ENCODE measurements at places on chromosomes 16 and 17.

DNA sequence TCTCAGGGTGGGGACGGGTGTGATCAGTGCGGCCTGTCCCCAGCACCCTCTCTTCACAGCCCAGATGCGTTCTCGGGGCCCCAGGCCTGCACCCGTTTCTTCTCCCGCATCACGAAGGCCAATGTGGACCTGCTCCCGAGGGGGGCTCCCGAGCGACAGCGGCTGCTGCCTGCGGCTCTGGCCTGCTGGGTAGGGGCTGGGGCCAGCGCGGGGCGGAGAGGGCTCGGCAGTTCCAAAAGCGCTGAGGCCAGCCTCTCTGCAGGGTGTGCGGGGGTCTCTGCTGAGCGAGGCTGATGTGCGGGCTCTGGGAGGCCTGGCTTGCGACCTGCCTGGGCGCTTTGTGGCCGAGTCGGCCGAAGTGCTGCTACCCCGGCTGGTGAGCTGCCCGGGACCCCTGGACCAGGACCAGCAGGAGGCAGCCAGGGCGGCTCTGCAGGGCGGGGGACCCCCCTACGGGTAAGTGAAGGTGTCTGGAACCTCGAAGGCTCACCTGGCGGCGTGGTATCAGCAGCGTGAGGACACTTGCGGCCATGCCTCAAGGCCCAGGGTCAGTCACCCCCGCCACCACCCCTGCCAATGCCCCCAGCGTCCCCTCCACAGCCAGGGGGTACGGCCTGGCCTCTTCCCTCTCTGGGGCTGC, 4.4 kb downstream of the MSLN start:
- DNase-seq: no peak

- no peak for DNase-seq
Observed at GRCh38 chr16:84687715-84688114, 12.1 kb upstream of the USP10 start.

DNA sequence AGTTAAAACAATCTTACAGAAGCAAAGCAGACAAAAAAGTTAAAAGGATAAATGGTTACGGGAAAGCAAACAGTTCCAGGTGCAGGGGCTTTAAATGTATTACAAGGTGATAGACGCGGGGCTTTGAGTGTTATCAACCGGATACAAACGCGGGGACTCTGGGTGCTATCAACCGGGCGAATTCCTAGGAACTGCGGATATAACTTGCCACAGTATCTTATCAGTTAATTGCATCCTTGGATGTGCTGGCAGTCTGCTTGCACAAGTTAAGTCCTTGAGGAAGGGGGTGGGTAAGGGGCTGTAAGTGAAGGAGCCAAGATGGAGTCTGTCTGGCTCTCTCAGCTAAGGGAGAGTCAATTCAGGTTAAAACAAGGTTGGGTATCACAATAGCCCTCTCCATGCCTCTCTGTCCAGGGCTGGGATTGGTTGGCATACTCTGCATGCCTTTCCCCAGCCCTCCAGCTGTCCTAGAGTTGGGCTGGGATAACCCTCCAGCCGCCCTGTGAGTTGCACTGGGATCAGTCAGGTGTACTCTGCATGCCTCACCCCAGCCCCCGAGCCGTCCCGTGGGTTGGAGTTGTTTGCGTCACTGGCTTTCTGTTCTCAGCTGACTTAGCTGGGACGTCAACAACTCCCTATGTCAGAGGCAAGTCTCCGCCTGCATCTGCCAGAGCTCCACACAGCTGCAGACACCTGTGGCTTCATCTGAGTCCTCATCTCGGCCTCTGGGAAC, 40.9 kb downstream of the TMEM235 start:
- DNase-seq: peak; percentile 66

DNA sequence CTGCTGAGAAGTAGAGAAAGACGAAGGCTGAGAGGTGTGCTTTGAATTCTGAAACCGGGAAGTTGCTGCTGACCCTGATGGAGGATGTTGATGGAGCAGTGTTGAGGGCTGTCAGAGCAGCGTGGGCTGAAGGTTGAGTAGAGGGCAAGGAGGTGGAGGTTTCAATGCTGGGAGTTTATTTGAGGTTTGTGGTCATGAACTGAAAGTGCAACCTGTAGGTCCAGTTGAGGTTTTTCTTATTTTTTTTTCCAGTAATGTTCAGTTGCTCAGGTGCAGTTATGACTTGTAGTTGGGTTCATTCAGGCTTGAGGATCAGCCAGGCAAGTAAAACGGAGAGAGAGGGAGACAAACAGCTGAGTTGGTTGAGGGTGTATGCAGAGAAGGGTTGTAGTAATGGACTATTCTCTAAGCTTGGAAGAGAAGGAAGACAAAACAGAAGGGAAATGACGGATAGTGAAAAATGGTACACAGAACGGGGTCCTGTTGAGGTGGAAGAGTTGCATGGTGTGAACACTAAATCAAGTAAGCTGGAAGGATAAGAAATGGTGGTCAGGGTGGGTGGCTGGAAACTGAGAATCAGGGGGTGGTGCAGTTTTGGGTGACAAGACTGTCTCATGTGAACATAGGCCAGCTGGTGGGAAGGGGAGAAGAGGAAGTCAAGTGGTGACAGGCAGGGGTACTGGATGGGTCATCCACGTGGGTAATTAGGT, 8.7 kb upstream of the UBE2G1 start:
- DNase-seq: peak; percentile 24
